Left kidney (tissue), 8 donors: ENCODE measurements at places on chromosomes 2 and 18. TPM values are rescaled to one million over a fixed set of nuclear protein-coding genes. Genes with fewer than 3 reads are reported as not detected.

Gene IL1F10
- not detected for polyA plus RNA-seq

Gene PLEKHH2
- polyA plus RNA-seq: 66.9 TPM

Gene ZBTB7C
- 12.8 TPM for polyA plus RNA-seq

Gene FOSL2
- polyA plus RNA-seq: 24.8 TPM

Gene PIEZO2
- polyA plus RNA-seq: 23.7 TPM

Gene TTN
- 1.2 TPM for polyA plus RNA-seq

Gene EPB41L3
- 63.6 TPM for polyA plus RNA-seq

Gene NBAS
- polyA plus RNA-seq: 67.3 TPM

DNA sequence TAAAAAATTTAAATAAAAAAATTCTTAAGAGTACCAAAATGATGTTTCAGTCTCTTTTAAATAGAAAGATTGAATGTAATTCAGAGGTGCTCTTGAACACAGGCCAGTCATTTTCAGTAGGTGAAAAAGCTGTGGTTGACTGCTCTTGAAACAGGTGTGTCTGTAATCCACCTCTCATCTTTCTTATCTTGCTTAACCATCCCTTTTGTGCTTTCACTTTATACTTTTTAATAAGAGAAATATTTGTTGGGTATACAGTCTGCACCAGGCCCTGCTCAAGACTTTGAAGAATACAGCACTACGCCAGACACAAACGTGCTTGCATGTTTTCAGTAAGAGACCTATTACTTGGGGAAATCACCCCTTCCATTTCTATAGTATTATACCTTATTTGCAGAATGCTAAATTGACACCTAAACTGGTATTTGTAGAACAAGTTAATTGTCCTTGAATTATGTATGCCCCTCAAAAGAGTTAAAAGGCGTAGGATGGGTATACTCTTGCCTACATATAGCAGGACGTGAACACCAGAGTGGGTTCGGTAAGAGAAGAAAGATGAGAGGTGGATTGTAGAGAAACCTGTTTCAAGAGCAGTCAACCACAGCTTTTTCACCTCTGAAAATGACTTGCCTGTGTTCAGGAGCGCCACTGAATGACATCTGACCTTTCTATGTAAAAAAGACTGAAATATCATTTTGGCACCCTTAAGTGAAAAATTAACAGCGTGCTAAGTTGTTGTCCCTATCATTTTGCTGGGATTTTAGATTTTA is 4.0 kb upstream of the RTN4 start:
- no peak for DNase-seq

DNA sequence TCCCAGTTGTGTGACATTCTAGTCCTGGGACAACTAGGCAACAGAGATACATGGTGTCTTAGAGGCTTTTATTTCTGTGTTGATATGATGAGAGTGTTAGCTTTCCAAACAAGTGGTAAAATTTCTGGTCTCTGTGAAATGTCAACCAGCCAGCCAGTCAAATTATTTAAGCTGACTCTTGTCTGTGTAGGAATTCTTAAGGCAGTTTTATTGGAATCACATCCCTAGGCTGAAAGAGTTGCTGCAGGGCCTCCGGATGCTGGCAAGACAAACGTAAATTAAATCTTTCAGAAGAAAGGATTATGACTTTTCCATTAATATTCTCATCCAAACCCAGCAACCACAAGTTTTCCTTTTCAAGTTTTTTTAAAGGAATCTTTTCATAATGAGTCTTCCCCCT is 44.6 kb downstream of the SERPINB7 start:
- DNase-seq: no peak

- DNase-seq: no peak
Observed at GRCh38 chr18:63317556-63317946, 2.0 kb downstream of the BCL2 start.

GRCh38 chr2:163474889-163475288 is 260.9 kb downstream of the FIGN start:
- DNase-seq: no peak

GRCh38 chr2:173808718-173809117 is 156.5 kb downstream of the SP3 start:
- no peak for DNase-seq

DNA sequence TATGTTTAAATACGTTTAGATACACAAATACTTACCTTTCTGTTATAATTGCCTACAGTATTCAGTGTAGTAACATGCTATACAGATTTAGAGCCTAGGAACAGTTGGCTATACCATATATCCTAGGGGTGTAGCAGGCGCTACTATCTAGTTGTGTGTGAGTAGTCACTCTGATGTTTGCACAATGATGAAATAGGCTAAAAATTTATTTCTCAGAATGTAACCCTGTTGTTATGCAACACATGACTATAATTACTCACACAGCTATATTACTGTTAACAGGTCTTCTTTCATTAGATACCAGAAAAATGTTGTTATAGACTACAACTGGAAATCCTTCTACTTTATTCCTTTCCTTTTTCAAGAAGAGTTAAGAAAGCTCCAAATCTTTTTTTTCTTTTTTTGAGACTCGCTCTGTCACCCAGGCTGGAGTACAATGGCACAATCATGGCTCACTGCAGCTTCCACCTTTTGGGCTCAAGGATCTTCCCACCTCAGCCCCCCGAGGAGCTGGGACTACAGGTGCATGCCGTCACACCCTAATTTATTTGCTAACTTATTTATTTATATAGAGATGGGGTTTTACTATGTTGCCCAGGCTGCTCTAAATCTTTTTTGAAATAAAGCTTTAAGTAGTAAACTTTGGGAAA is 48.5 kb downstream of the C2orf74 start:
- DNase-seq: no peak

DNA sequence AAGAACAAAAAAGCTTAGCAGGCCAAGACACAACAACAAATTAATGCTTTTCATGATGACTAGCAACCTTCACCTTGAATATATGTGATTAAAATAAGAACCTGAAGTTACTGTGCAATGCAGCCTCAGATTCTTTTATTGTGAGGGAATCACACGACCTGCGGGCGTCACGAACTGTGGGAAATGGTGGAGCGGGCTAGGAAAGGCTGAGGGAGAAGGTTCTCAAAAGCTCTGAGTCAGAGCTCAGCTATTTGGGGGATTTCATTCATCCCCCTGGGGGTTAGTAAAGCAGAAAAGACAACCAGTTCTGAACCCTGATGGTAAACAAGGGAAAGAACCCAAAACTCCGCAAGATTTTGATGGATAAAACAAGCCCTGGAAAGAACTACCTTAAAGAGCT is 89.3 kb upstream of the NCKAP5 start:
- DNase-seq: no peak

DNA sequence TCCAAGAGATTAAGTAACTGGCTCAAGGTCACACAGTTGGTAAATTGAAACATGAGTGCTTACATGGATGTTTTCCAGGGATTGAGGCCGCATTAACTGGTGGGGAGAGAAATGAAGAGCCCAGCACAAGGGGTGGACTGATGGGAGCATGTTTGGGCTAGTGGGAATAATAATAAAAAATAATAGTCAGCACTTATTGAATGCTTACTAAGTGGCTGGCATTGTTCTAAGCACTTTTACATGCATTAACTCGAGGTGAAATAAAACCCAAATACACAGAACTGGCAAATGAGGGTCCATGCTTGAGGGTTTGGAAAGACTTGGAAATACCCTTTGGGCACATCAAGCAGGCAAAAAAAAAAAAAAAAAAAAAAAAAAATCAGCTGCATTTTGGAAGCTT is 34.0 kb upstream of the CDK5R2 start:
- DNase-seq: no peak

- DNase-seq: no peak
Observed at GRCh38 chr2:206001912-206002311, 84.1 kb downstream of the INO80D start.

DNA sequence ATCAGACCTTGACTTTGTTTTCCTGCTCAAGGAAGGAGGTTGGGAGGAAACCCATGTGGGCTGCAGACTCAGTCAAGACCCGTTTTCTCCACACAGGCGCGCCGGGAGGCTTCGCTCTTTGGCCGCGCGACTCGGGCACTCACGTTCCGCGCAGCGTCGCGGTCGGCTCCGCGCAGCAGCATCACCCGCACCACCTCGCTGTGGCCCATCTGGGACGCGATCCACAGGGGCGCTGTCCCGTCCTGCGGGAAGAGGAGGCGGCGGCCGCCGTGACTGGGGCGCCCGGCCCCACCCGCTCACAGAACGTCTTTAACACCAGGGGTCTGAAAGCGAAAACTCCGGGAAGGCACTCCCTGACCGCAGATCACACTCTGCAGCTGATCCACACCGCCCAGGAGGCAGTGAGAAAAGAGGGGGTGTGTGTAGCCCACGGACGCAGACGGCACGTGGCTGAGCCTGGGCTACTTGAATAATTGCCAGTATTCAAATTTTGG is 33.1 kb upstream of the NPC1 start:
- DNase-seq: no peak

DNA sequence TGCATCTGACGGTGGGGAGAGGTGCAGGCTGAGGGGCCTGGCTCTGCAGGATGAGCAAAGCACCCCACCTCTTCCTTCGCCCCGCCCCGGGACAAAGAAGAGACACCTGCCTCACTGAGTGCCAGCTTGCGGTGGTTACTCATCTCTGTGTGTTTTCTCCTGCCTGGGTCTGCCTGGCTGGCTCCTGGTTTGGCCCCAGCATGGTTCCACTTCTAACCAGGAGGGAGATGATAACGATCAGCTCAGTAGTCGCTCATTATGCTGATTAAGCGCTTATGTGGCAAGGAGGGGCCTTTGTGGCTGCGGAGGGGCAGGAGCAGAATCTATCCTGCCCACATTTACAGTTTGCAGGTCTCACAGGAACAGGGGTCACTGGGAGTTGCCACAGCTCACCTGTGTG is 68.7 kb upstream of the EDAR start:
- no peak for DNase-seq

DNA sequence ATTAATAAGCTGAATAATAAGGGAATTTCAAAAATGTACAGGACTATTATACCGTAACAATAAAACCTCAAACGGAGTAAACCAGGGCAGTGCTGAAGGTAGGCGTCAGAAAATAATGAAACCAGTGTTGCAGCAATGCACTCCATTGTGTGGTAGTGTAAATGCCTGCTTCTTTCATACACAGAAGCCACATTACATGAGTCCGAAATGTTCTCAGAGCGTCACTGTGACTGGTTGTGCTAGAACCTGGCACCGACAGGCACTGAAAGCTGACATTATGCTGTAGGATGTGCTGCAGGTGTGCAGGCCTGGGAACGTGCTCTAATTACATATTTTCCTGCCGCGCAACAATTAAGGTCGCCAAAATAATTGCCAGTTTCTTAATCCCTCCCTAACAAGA is 53.3 kb downstream of the ZEB2 start:
- DNase-seq: no peak

DNA sequence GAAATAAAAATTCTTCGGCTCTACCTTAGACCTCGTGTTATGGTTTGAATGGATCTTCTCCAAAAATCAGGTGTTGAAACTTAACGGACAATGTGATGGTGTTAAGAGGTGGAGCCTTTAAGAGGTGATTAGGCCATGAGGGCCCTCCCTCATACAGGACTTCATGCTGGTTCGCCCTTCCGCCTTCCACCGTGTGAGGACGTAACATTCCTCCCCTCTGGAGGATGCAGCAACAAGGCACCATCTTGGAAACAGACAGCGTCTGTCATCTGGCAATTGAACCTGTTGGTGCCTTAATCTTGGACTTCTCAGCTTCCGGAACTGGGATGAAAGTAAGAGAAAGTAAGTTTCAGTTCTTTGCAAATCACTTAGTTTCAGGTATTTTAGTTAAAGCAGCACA is 126.3 kb upstream of the SPRED2 start:
- no peak for DNase-seq

GRCh38 chr2:12320991-12321641 is 395.6 kb upstream of the TRIB2 start:
- DNase-seq: no peak

DNA sequence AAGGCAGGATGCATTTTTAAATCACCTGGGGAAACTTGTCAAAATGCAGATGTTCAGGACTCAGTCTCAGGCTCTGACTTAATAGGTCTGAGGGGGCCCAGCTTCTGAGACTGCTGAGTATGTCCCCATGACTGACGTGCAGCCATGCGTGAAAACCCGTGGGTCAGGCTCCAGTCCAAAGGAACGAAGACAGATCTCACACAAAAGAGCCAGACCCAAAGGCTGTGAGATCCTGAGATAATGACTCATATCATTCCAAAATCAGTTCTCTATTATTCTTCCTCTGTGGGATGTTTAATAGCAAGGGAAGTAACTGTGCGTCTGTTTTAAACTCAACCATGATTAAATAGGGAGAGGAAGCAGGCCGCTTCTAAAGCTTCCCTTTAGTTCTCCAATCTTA is 107.4 kb upstream of the ACAA2 start:
- DNase-seq: peak; percentile 27

DNA sequence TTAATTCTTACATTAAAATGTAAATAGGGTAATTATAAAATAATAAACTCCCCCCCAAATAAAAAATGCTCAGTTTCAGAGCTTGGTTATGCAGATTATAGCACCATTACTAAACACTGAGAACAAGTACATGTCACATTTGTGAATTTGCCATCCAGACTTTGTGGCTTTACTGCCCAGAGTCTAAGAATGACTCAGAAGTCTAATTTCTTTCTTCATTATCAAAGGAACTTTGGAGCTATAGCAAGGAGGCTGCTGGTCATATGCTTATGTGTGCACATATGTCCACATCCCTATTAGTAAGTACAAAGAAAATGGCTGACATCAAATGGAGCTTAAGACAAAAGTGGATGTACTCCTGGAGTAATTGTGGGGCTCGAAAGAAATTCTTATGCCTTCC is 248.5 kb upstream of the SESTD1 start:
- no peak for DNase-seq
